Prostate gland (tissue), 2 donors: ENCODE measurements at places on chromosomes 2 and 18. TPM values are rescaled to one million over a fixed set of nuclear protein-coding genes. Genes with fewer than 3 reads are reported as not detected.

GRCh38 chr2:151862700-151863099 lies 34.5 kb upstream of the ARL5A start:
- H3K4me1 ChIP-seq: no peaks in the 10 kb centered on the region
- H3K27ac ChIP-seq: no peak overlapping the region
- H3K36me3 ChIP-seq: no peaks in the 10 kb centered on the region
- no peak overlapping the region for H3K4me3 ChIP-seq
- no peaks in the 10 kb centered on the region for H3K27me3 ChIP-seq
- no peak for DNase-seq

DNA sequence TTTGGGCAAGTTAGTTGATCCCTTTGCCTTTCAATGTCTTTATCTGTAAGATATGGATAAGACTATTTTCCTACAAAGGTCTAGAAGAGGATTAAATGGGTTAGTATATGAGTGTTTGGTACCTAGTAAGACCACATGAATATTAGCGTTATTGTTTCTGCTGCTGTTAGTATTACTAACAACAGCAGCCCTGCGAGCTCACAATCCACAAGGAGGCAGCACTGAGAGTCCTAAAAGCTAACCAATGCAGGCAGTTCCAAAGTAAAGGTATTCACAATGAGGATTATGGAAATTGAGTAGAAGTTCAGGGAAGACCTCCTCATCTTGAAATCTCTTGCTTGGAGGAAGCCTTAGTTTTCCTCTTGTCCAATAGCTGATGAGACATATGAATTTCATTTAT lies 248.9 kb downstream of the TDRD15 start:
- no peaks in the 10 kb centered on the region for H3K27me3 ChIP-seq
- no peak overlapping the region for H3K27ac ChIP-seq
- H3K4me3 ChIP-seq: no peak overlapping the region
- DNase-seq: no peak

- no peaks in the 10 kb centered on the region for H3K4me1 ChIP-seq
- H3K36me3 ChIP-seq: no peaks in the 10 kb centered on the region
- no peak for DNase-seq
- no peak overlapping the region for H3K27ac ChIP-seq
These were observed 58.5 kb upstream of the MSH6 start for GRCh38 chr2:47724221-47724981.

DNA sequence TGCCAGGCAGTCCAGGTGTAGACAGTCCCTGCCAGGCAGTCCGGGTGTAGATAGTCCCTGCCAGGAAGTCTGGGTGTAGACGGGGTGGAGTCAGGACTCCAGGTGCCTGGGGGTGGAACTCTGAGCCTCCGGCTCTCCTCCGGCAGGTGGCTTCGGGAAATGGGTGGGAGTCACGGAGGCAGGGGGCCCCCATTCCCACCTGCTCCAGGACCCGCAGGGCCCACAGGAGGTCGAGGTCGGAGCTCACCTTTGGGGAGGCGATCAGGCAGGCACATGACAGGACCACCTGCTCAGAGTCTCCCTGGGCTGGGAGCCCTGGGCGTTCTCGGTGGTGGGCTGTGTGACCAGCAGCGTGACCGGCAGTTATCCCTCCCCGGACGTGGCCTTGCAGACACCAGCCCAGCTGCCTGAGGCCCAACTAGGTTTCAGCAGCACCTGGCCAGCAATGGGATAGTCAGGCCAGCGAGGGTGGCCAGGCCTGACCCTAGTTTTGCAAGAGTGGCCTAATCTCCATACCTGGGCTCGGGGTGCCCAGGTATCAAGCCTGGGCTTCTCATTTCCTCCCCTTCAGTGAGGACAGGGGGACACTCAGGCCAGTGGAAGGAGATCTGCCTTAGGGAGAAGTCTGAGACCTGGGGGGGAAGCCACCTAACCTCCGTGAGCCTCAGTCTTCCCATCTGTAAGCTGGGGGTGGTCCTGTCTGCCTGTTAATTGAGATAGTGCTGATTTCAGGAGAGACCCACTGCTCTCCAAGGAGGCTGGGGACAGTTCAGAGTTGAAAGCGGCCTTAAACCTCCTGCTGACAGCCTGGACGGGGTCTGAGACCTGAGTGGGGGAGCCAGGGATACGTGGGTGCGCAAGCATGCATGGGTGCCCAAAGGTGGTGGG lies 13.2 kb downstream of the GPC1 start:
- no peak overlapping the region for H3K4me3 ChIP-seq
- DNase-seq: no peak
- H3K4me1 ChIP-seq: peaks cover 14% of the 10 kb centered on the region
- no peaks in the 10 kb centered on the region for H3K27me3 ChIP-seq
- H3K27ac ChIP-seq: no peak overlapping the region
- no peaks in the 10 kb centered on the region for H3K36me3 ChIP-seq

DNA sequence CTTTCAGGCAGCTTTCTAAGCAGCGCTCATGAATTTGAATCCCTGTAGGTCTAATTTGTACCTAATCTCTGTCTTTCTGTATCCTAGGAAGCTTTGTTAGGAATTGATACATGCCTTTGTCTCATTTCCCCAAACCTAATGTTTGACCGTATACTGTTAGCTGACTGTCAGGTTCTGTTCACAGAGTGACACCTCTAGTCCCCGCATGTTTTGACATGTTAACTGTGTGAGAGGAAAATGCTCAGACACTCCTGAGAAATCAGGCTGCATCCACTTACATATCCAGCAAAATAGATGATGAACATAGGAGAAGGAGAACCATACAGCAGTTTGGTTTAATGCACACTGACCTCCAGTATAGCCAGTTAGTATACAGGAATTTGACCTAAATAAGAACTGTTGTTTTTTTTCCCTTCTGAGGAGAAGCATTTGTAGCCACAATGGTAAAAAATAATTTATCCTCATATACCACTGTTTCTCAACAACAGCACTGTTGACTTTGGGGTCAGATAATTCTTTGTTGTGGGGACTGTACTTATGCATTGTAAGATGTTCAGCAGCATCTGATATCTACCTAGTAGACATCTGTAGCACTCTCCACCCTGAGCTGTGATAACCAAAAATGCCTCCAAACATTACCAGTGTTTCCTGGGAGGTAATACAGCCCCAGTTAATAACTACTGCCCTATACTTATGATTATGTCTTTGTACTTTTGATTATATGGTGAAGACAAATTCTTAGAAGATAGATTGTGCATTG lies 130.9 kb downstream of the NCOA1 start:
- H3K27me3 ChIP-seq: no peaks in the 10 kb centered on the region
- H3K4me1 ChIP-seq: no peaks in the 10 kb centered on the region
- H3K36me3 ChIP-seq: no peaks in the 10 kb centered on the region
- no peak for DNase-seq

TAF4B gene
- total RNA-seq: 5.3 TPM
